NCI-H1436 treated with DMSO at 0.1 percent for 48 hours (cell line): ENCODE measurements at places on chromosomes 2 and 18.

DNA sequence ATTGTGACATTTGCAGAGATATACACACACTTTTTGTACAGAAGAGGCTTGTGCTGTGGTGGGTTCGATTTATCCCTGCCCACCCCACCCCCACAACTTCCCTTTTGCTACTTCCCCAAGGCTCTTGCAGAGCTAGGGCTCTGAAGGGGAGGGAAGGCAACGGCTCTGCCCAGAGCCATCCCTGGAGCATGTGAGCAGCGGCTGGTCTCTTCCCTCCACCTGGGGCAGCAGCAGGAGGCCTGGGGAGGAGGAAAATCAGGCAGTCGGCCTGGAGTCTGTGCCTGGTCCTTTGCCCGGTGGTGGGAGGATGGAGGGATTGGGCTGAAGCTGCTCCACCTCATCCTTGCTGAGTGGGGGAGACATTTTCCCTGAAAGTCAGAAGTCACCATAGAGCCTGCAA is 40.0 kb downstream of the STEAP3 start:
- DNase-seq = no peak

GRCh38 chr2:18771212-18771611 is 181.8 kb upstream of the NT5C1B start:
- no peak for DNase-seq

DNA sequence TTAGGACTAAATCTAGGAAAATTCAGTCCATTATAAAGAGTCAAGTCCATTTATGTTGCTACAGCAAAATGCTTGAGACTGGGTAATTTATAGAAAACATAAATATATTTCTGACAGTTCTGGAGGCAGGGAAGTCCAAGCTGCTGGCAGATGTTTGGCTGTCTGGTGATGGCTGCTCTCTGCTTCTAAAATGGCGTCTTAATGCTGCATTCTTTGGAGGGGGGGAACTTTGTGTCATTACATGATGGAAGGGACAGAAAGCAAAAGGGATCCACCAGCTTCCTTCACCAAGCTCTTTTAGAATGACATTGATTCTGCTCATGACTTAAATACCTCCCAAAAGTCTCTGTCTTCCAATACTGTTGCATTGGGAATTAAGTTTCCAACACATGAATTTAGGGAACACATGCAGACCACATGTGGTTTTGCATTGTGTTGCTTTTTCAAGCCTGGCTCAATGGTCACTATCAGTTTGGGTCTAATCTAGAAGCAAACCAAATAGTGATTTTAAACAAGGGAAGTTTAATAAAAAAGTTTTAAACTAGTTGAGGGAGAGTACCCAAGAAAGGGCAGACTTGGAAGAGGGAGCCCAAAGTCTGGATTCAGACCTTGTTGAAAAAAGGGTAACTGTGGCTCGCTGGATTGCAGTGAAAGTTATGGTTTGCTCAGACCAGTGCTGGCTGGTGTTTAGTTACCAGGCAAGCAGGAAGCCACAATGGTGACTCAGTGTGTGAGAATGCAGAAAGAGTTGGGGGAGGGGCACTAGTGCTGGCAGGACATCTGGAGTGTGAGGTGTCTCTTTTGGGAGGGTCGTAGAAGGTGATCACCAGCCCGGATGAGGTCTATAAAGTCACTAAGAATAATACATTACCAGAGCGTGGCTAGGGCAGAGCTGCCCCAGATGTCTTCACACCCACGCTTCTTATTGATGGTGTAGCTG is 30.8 kb downstream of the C18orf54 start:
- DNase-seq = no peak

- DNase-seq = no peak
Observed at GRCh38 chr2:120679526-120679925, 56.1 kb upstream of the GLI2 start.

DNA sequence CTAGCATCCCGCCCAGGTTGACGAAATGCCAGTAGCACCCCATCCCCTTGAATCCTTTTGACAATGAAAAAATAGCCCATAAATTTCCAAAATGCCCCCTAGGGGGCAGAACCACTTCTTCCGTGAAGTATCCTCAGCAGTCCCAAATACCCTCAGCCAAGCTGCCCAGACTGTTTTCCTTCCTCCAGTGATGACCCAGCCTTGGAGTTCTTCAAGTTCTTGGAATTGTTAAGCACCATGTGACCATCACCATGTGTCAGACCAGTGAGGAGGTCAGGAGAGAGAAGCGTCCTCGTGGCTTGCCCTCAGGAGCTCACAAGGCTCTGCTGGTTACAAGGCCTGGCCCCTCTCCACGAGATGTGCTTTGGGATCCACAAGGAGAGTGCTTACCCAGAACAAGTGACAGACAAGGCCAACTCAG is 1.4 kb upstream of the SLC23A3 start:
- no peak for DNase-seq

DNA sequence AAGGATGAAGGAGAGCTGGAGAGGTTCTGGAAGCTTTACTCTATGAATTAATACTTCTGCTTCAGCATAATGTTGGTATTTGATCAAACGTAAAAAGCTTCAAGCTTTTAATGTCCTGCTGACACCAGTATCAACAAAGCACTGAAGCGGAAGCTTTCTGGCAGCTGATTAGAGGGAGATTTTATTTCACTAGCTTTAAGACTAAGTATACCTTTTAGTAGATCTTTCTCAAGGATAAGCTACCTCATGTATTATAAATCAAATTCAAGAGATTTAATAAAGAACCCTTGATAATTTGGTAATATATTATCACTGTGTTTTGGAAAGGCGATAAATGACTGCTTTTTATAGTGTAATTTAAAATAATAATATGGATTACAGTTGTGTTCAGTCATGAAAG is 128.0 kb upstream of the CD302 start:
- no peak for DNase-seq

- no peak for DNase-seq
Observed at GRCh38 chr2:12202313-12203075, 456.1 kb downstream of the LPIN1 start.

DNA sequence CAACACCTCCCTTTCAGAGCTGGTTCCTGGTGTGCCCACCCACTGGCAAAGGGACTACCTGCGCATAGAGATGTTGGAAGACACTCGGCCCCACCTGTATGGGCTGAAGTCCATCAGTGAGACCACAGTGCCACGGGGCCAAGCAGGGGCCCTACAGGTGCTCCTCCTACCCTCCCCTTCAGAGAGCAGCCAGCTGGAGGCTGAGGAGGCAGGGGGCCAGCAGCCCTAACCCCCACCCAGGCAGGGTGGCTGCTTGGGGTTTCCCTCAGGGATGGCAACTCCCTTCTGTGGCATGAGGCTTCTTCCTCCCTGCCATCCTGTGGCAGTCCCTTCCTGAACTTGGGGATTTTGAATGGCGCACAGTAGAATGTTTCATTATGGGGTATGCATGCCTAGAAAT is 125.3 kb downstream of the NCK2 start:
- no peak for DNase-seq

DNA sequence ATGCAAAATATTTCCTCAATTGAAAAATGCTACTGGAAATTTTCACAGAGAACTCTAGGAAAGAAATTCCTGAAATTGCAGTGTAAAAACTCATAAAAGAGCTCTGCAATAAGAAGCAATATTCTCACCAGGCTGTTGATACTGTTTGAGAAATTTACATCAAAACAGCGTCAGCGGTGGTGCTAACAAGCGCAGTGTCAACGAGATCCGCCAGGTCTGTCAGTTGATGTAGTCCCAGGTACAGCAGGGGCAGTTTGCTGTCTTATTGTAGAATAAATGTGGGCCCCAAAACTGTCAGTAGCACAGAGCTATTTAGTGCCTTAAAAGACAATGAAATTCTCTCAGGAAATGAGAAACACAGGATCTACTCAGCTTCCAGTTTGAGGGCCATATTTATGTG is 611.2 kb downstream of the ARHGAP15 start:
- DNase-seq = no peak

DNA sequence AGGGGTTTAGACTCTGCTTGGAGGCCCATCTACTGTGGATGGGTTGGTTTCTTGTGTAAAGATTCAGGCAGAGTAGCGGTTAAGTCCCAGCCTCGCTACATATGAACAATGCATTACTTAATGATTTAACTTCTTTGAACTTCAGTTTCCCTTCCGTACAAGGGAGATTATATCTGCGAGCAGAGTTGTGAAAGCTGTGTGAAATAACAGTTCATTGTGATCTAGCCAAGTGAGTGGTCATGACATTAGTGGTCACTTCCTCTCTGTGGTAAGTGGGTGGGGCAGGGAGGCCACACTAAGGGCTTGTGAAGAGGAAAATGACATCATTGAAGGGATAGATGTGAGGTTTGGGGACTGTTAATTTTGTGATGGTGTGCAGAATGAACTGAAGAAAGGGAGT is 14.1 kb upstream of the MEX3C start:
- no peak for DNase-seq

- DNase-seq = no peak
Observed at GRCh38 chr2:104849618-104850141, 4.2 kb upstream of the POU3F3 start.

DNA sequence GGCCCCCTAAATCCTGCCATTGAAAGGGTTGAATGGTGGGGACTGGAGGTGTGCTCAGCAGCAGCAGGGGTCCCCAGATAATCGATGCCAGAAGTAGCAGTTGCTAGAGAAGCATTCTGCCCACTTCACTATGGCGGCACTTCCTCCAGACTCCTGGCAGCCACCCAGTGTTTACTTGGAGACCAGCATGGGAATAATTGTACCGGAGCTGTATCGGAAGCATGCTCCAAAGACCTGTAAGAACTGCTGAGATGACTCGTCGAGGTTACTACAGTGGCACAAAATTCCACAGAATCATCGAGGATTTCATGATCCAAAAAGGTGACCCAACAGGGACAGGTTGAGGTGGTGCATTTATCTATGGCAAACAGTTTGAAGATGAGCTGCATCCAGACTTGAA is 11.0 kb upstream of the GAREM2 start:
- no peak for DNase-seq

DNA sequence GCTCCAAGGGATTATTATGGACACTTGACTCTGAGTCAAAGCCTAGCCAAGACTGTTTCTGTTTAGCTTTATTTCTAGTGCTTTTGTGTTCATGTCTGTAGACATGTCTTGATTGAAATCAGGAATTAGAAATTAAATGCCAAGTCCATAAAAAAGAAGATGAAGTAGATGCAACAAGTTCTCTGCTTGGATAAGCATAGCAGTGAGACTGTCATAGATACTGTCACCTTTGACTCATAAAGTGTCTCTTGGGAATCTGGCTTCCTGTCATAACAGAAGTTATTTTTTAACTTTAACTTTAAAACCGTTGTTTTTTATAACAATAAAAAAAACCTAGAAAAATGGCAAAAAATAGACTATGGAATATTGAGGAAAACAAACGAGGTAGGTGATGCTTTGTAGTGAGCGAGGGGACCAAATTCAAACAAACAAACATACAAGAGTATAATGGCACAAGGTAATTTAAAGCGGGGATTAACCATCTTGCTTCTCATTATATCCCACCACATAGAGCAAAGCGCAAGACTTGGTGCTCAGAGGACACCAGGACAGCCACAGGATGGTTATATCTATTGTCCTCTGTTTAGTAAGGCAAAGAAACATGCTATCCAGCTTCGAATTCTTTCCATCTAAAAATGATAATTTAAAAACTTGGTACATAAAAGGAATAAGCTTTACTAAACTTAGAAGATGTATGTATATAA is 64.6 kb downstream of the CD226 start:
- no peak for DNase-seq

- DNase-seq = no peak
Observed at GRCh38 chr2:205210494-205210893, 471.8 kb upstream of the NRP2 start.

DNA sequence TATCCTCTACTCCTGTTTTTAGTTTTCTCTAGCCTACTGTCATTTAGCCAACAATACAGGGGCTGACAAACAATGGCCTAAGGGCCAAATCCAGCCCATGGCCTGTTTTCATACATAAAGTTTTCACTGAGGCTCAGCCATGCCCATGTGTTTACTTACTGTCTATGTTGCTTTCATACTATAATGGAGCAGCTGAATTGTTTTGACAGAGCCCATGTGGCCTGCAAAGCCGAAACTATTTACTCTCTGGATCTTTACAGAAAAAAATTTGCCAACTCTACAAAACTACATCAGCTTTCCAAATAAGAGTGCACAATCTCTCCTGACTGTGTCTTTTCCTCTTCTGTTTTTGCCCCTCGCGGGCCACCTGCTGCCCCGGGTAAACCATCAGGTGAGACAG is 24.0 kb downstream of the LGALSL start:
- DNase-seq = no peak
